Left ventricle myocardium inferior (tissue), 1 donor: ENCODE measurements at places on chromosomes 7 and 10. TPM values are rescaled to one million over a fixed set of nuclear protein-coding genes. Genes with fewer than 3 reads are reported as not detected.
A peak's percentile ranks its signal among the peaks of the same experiment; 100 is the strongest.

The OR2A12 gene
- not detected for total RNA-seq

The LBX1 gene
- not detected for total RNA-seq

The HUS1 gene
- total RNA-seq: 26.4 TPM

The NODAL gene
- 0.16 TPM for total RNA-seq

DNA sequence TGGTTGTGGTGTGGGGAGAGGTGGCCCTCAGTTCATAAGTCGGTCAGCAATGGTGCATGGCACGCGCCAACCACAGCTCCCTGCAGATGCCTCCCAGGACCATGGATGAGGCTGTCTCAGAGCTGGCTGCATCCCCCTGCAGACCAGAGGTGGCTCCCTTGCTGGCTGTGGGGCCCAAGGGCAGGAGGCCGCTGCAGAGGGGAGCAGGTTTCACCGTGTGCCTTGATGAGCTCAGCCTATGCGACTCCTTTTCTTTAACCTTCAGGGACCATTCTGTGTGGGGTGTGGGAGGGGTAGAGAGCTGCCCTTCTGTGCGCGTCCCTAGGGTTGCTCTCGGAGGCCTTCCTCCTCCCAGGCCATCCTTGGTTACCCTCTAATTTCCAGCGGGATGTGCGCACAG is 152.4 kb downstream of the ACTR3B start:
- H3K4me3 ChIP-seq: no peak overlapping the region
- H3K4me1 ChIP-seq: peaks cover 5% of the 10 kb centered on the region
- no peak overlapping the region for H3K27ac ChIP-seq
- no peaks in the 10 kb centered on the region for H3K36me3 ChIP-seq
- H3K27me3 ChIP-seq: peaks cover 4% of the 10 kb centered on the region

DNA sequence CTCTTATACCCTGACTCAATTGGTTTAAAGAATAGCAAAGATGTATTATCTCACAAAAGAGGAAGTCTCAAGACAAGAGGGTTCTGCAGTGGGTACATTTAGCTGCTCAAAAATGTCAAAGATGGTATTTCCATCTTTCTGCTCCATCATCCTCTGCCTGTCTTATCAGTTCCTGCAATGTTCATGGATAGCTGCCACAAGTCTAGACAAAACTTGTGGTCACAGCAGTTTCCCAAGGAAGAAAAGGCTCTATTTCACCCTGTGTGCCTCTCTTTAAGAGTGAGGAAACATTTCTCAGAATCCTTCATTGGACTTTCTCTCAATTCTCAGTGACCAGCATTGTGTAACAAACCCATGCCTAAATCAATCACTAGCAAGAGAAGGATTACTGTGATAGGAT is 634.2 kb upstream of the AUTS2 start:
- no peak for DNase-seq
- no peaks in the 10 kb centered on the region for H3K4me1 ChIP-seq
- peaks cover 14% of the 10 kb centered on the region for H3K27me3 ChIP-seq
- no peak overlapping the region for H3K27ac ChIP-seq

GRCh38 chr7:2005786-2006185 is 227.0 kb downstream of the MAD1L1 start:
- no peaks in the 10 kb centered on the region for H3K36me3 ChIP-seq
- H3K27me3 ChIP-seq: no peaks in the 10 kb centered on the region
- H3K27ac ChIP-seq: no peak overlapping the region

- H3K27ac ChIP-seq: peak overlapping the region; percentile 71
- no peaks in the 10 kb centered on the region for H3K36me3 ChIP-seq
- peaks cover 6% of the 10 kb centered on the region for H3K27me3 ChIP-seq
- H3K4me1 ChIP-seq: peaks cover 24% of the 10 kb centered on the region
- H3K4me3 ChIP-seq: peak overlapping the region; percentile 86
These were observed 3.1 kb upstream of the ANTXRL start for GRCh38 chr10:46283580-46284285.

GRCh38 chr7:84372712-84373111 is 178.1 kb upstream of the SEMA3A start:
- H3K4me1 ChIP-seq: no peaks in the 10 kb centered on the region
- no peak overlapping the region for H3K4me3 ChIP-seq
- no peak overlapping the region for H3K27ac ChIP-seq
- DNase-seq: no peak
- no peaks in the 10 kb centered on the region for H3K27me3 ChIP-seq

- no peak overlapping the region for H3K27ac ChIP-seq
- no peaks in the 10 kb centered on the region for H3K27me3 ChIP-seq
- H3K4me3 ChIP-seq: no peak overlapping the region
- DNase-seq: no peak
These were observed 4.2 kb downstream of the HTRA1 start for GRCh38 chr10:122465401-122466040.

- H3K4me3 ChIP-seq: peak overlapping the region; percentile 44
- H3K27ac ChIP-seq: no peak overlapping the region
- H3K36me3 ChIP-seq: no peaks in the 10 kb centered on the region
- H3K4me1 ChIP-seq: no peaks in the 10 kb centered on the region
- H3K27me3 ChIP-seq: no peaks in the 10 kb centered on the region
- DNase-seq: no peak
These were observed 129.8 kb upstream of the PPP1R3A start for GRCh38 chr7:114048386-114049235.

DNA sequence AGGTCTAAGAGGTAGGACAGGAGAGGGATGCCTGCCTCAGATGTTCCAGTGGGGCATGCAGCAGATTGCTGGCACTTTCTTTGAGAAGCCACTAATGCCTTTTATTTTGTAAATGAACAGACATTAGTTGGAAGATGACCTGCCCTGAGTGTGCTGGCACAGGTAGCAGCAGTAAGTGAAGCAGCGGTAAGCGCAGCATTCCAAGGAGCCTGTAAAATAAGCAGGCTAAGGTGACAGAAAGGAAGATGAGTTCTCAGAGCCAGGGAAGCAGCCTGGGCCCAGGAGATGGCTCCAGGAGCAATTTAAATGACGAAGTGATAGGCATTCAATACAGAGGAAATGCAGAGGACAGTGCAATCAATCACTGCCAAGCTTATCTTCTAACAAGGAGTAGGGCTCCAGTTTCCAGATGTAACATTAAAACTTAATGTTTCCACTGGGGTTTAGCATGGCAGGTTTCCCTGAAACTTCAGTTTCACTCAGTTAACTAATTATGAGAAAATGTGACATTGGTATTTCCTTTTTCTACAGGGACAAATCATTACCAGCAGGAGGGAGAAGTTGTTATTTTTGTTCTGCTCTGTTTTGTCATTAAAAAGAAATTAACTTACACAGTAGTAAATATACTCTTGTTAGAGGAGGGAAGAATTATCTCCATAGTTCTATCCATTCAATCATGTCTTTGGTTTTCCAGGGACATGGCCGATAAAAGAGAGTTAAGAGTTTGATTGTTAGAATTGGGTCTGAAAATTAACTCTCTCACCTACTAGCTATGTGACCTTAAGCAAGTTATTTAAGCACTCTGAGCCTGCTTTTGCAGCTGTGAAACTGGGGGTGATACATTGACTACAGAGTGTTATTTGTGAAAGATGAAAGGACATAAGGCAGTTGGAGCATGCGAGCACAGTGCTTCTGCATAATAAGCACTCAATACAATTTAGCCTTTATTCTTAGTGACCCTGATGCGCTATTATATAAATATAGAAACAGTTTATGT is 96.6 kb upstream of the PTN start:
- DNase-seq: no peak
- no peaks in the 10 kb centered on the region for H3K4me1 ChIP-seq
- no peaks in the 10 kb centered on the region for H3K27me3 ChIP-seq
- peak overlapping the region; percentile 69 for H3K27ac ChIP-seq
- no peak overlapping the region for H3K4me3 ChIP-seq

DNA sequence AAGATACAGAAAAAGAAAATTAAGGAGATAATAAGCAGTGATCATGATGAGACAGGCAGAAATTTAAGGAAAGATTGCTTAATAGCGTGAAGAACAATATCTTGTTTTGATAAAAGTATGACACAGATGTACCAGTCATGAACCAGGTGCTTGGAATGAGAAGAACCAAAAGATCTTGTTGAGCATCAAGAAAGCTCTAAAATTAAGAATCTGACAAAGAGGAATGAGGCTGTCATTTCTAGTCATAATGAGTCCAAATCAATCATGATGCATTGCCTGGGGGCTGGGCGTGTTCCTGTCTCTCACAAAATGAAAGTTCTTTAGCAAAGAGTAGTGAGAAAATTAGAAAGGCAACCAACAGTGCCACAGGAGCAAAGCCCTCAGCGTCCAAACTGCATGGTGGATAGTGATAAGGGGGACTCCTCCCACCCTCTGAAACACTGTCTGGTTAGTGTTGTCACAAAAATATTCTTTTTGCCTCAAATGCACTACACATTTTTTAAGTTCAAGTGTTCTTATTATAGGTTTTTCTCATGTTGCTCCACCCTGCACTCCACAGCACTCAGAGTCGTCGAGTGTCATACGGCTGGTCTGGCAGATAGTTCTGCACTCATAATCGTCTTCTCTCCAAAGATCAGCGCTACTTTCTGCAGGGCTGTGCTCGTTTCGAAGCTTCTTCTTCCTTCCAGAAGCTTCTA is 439.6 kb downstream of the TNS3 start:
- DNase-seq: no peak
- H3K27ac ChIP-seq: no peak overlapping the region
- H3K4me3 ChIP-seq: no peak overlapping the region
- peaks cover 13% of the 10 kb centered on the region for H3K4me1 ChIP-seq
- no peaks in the 10 kb centered on the region for H3K36me3 ChIP-seq

GRCh38 chr7:86989407-86989806 is 70.0 kb downstream of the ELAPOR2 start:
- H3K27me3 ChIP-seq: no peaks in the 10 kb centered on the region
- H3K4me1 ChIP-seq: peaks cover 7% of the 10 kb centered on the region
- no peak overlapping the region for H3K27ac ChIP-seq
- no peaks in the 10 kb centered on the region for H3K36me3 ChIP-seq
- no peak for DNase-seq
